Stimulated activated CD4-positive, alpha-beta T cell treated with anti-CD3 and anti-CD28 coated beads, Interleukin-12 subunit alpha, Interleukin-12 subunit beta, amount 100 ng/mL, for 24 hours (primary cell): ENCODE measurements at places on chromosomes 11 and 22.

GRCh38 chr11:114483929-114484328, 44.7 kb downstream of the REXO2 start:
- DNase-seq: no peak

- no peak for DNase-seq
Measured at GRCh38 chr11:65366340-65366773, 11.8 kb downstream of the TIGD3 start.

GRCh38 chr11:79543101-79543500, 102.3 kb upstream of the TENM4 start:
- DNase-seq: no peak

GRCh38 chr11:93034031-93034722, 64.7 kb downstream of the MTNR1B start:
- DNase-seq: no peak

- no peak for DNase-seq
Measured at GRCh38 chr11:79157738-79158137, 283.1 kb downstream of the TENM4 start.

DNA sequence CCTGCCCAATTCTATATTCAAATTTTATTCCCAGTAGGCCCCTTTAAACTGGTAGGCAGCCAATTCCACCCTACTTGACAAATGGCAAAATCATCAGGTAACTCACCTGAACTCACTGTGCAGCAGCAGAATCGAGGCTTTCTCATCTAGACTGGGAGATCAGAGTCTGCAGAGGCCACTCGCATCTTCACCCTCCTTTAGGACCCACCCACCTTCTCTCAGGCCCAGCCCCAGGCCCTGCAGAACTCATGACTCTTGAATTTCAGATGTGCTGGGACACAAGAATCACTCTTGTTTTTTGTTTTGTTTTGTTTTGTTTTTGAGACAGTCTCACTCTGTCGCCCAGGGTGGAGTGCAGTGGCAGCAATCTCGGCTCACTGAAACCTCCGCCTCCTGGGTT, 38.8 kb downstream of the MICAL3 start:
- DNase-seq: no peak

DNA sequence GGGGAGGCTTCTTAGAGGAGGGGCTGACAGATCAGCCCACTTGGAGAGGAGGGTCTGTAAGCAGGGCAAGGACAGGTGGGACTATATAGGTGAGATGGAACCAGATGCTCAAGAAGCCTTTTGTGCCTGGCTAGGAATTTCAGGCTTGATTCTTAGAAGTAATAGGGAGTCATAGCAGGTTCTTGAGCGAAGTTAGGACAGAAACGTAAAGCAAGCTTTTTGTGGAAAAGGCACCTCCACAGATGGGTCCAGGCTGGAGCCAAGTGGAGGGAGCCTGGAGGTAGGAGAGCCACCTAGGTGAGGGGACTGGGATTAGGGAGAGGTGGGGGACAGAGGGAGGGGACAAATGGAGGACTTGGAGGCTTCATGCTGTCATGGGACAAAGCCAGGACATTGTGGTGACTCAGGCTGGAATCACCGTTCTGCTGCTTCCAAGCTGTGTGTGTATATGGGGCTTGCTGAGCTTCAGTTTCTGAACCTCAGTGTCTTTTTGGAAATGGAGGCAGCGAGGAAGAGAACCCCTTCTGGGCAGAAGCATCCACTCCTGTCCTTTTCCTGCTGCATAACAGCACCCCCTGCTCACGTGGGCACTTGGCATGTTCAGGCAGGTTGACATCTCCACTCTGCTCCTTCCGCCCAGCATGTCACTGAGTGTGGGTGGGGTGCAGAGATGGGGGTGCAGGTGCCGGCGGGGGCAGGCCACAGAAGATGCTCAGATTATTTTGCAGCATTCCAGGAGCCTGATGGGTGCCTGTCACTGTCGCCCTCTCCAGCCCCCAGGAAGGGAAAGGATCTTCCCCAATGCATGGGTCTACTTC, 58.0 kb downstream of the MCM5 start:
- DNase-seq: no peak

DNA sequence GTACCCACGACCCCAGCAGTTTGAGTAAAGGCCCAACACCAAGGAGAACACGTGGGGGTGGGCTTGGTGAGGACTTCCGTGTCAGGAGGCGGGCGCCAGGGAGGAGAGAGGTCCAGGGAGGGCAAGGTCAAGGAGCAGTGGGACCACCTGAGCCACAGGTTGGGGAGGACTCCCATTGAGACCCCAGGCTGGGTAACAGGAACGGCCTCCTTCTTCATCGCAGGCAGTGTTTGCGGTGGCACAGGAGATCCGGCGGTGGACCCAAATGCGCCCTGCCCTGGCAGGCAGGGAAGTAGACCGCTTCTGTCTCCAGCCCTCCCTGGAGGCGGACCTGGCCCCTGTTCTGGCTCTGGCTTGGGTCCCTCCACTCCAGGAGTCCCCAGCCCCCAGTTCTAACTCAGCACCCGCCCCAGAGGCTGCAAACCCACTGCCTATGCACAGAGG, 5.9 kb upstream of the TBX1 start:
- no peak for DNase-seq

DNA sequence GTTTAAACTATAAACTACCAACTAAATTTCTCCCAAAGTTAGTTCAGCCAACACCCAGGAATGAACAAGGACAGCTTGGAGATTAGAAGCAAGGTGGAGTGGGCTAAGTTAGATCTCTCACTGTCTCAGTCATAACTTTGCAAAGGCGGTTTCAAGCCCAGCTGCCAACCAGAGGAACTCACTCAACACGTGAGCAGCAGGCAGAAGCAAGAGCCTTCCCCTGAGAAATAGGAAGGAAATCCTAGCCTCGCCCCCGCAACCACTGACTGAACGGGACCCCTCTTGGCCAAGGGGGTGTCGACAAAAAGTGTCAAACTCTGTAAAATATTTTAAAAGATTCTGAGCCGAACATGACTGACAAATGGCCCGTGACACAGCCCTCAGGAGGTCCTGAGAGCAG, 4.4 kb upstream of the KRTAP5-9 start:
- DNase-seq: no peak

GRCh38 chr11:109062445-109062844, 359.5 kb upstream of the C11orf87 start:
- no peak for DNase-seq

DNA sequence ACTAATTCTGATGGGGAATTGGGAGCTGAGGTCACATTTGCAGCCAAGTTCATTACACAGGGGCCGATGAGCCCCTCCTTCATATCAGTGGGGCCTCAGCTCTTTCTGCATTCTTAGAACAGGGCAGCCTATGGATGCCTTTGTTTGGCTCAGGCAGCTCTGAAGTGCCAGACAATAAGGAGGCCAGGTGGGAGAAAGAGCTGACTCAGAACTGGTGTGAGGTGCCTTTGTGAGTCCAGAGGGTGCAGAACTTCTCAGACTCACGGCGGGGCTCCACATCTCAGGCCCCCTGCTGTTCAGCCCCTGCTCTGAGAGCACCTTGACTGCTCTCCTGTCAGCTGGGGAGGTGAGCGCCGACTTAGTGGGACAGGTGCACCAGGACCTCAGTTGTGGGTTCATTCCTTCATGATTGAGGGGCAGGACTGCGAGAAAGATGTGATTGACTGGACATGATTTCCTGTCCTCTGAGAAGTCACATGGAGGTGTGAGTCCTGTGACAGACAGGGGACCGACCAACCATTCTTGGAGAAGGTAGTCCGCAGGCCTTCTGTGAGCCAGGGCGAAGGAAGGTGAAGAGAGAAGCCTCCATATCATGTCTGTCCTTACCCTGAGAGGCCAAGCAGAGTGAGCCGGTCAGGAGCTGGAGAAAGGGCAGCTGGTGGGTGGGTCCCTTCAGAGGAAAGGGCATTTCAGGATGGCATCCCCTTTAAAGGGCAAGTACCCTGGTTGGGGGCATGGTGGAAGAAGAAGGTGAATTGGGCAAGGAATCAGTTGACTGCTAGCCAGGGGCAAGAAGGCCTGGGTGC, 245.0 kb upstream of the TBCEL start:
- no peak for DNase-seq

DNA sequence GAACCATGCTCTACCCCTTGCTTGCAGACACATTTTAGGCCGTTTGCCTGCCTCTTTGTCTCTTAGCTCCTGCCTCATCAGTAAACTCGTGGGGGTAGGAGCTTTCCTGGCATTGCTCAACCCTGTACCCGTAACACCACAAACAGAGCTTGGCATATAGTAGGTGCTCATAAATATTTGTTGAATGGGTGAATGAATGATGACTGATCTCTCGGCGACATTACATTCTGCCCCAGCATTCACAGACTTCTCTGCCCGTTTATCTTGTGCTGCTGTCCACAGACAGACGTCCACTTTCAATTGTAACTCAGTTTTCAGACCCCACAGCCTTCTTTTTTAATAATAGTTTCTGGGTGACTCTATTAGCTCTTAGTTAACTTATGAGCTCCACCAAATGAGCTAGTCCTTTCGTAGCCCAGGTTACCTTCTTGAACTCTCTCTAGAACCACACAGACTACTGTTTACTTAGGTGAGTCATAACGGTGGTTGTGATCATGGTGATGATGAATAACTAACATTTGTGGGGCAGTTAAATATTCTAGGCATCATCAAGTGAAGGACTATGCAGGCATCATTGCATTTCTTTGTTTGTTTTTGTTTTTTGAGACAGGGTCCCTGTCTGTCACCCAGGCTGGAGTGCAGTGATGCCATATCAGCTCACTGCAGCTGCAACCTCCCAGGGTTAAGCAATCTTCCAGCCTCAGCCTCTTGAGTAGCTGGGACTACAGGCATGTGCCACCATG, 188.4 kb downstream of the ADAMTS15 start:
- no peak for DNase-seq

DNA sequence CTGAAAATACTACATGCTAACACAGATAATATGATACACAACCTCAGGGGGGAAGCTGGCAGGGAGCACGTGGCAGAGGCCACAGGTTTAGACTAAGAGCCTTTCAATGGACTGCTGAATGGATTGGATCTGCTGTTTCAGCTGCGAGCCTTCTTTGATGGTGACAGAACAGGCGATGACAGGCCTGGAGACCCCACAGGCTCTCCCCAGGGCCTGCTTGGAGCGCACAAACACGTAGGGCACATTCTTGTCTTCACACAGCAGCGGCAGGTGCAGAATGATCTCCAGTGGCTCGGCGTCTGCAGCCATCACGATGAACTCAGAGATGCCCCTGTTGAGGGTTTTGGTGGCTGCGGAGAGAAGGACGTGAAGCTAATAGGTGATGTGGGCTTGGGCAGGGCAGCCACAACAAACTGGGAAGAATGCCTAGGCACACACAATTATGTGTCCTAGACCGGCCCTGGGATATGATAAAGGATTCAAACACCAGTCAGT, 13.8 kb downstream of the SNU13 start:
- DNase-seq: no peak

DNA sequence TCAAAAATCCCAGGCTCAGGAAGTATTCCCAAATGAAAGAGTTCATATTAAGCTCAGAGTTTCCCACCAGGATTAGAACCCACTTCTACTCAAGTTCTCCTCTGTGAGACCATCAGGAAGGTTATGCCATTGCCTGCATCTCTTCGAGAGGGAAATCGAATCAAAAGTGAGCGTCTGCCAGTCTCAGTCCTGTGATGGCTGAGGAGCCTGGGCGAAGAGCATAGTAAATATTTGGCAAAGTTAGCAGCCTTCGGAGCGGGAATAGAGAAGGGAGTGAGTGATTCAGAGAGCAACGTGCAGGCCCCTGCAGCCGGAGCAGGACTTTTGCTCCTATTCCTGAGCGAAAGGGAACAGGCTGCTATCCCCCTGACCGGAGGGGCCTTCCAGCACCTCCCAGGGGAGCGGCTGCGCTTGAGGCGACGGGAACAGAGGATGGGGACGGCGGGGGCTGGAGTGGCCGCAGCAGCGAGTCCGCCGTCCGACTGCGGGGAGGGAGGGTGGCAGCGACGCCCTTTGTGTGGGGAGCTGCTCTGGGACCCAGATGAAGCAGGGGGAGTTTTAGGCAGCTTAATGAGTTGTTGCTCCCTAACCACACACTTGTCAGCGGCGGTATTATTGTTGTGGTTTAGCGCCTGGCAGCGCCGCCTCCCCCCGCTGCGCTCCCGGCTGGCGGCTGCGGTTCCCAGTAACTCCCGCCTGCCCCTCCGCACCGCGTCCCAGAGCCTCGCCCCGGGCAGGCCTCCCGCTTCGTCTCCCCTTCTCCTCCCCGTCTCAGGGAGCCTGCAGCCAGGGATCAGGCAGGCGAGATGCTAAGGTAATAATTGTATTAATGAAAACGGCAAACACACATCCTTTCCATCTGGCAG, 21.7 kb upstream of the NRGN start:
- no peak for DNase-seq

GRCh38 chr11:699116-699508, 3.5 kb downstream of the TMEM80 start:
- DNase-seq: no peak

DNA sequence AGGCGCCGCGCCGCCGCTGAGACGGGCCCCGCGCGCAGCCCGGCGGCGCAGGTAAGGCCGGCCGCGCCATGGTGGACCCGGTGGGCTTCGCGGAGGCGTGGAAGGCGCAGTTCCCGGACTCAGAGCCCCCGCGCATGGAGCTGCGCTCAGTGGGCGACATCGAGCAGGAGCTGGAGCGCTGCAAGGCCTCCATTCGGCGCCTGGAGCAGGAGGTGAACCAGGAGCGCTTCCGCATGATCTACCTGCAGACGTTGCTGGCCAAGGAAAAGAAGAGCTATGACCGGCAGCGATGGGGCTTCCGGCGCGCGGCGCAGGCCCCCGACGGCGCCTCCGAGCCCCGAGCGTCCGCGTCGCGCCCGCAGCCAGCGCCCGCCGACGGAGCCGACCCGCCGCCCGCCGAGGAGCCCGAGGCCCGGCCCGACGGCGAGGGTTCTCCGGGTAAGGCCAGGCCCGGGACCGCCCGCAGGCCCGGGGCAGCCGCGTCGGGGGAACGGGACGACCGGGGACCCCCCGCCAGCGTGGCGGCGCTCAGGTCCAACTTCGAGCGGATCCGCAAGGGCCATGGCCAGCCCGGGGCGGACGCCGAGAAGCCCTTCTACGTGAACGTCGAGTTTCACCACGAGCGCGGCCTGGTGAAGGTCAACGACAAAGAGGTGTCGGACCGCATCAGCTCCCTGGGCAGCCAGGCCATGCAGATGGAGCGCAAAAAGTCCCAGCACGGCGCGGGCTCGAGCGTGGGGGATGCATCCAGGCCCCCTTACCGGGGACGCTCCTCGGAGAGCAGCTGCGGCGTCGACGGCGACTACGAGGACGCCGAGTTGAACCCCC, 798 bp downstream of the BCR start:
- no peak for DNase-seq

DNA sequence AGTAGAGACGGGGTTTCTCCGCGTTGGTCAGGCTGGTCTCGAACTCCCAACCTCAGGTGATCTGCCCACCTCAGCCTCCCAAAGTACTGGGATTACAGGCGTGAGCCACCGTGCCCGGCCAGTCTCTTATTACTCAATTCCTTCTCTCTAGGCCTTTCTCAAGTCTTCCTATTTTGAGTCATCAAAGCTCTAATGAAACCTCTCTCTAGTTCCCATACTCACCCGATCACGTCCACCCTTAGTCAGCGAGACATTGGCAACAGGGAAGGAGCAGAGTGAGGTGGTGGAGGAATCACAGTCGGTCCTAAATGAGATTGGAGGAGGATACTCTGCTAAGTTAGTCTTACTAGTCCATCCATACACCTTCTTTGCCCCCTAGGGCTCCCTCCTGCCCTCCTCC, 5.0 kb downstream of the BSCL2 start:
- DNase-seq: no peak

- DNase-seq: no peak
Measured at GRCh38 chr11:11622772-11623171, 967 bp upstream of the GALNT18 start.
